ENCODE measurements at places on chromosomes 4 and X.

GRCh38 chrX:103730796-103731493 lies 20.2 kb downstream of the TMEM31 start:
- DNase-seq = no peak

GRCh38 chr4:88526221-88526815 lies 2.7 kb upstream of the PYURF start:
- no peak for DNase-seq

- no peak for DNase-seq
Observed at GRCh38 chr4:10482913-10483312, 25.7 kb upstream of the ZNF518B start.

- DNase-seq = no peak
Observed at GRCh38 chrX:49257846-49258748, 6.4 kb downstream of the FOXP3 start.

GRCh38 chrX:43525901-43526610 lies 130.0 kb upstream of the MAOA start:
- DNase-seq = no peak

GRCh38 chr4:168887809-168888208 lies 122.2 kb downstream of the CBR4 start:
- DNase-seq = no peak

- no peak for DNase-seq
Observed at GRCh38 chr4:183499801-183500200, 5.1 kb upstream of the ING2 start.

DNA sequence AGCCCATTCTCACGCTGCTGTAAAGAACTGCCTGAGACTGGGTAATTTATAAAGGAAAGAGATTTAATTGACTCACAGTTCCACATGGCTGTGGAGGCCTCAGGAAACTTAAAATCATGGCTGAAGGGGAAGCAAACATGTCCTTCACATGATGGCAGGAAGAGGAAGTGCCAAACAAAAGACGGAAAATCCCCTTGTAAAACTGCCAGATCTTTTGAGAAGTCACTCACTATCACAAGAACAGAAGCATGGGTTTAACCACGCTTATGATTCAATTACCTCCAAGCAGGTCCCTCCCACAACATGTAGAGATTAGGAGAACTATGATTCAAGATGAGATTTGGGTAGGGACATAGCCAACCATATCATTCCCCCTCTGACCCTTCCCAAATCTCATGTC lies 335.5 kb downstream of the IL15 start:
- DNase-seq = no peak
